ENCODE measurements at places on chromosomes 13 and 19.

GRCh38 chr13:28528388-28528787, 33.5 kb upstream of the FLT1 start:
- no peak for DNase-seq

GRCh38 chr19:24099829-24100228, 12.8 kb downstream of the ZNF254 start:
- no peak for DNase-seq

DNA sequence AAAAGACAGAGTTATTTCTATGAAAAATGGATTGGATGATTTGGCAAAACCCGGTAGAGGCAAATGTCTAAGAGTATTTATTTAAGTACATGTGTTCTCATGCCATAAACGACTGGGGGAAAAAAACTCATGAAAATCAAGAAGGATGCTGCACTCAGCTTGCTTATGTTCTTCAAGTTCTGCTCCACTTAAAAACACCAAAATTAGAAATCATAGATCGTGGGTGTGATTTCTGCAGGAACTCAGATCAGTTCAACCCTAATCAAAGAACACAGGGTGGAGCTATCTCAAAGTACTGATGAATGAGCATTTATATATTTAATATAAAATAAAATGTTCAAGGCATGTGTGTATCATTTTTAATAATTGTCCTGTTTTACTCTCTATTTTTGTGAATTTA, 103.8 kb downstream of the FGF14 start:
- DNase-seq, result no peak

DNA sequence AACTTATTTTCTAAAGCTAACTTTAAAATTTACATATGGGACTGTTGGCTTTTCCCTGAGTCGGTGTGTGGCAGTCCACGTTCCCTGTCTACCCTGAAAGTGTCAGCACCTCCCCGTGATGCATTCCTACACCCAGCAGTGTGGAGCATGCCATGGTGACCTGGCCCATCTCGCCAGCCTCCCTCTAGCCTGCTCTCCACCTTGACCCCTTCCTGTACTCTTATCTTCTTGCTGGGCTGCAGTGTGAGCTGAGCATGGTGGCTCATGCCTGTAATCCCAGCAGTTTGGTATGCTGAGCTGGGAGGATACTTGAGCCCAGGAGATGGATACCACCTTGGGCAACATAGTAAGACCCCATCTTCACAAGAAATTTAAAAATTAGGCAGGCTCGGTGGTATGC, 25.4 kb downstream of the MICOS13 start:
- DNase-seq, result no peak

DNA sequence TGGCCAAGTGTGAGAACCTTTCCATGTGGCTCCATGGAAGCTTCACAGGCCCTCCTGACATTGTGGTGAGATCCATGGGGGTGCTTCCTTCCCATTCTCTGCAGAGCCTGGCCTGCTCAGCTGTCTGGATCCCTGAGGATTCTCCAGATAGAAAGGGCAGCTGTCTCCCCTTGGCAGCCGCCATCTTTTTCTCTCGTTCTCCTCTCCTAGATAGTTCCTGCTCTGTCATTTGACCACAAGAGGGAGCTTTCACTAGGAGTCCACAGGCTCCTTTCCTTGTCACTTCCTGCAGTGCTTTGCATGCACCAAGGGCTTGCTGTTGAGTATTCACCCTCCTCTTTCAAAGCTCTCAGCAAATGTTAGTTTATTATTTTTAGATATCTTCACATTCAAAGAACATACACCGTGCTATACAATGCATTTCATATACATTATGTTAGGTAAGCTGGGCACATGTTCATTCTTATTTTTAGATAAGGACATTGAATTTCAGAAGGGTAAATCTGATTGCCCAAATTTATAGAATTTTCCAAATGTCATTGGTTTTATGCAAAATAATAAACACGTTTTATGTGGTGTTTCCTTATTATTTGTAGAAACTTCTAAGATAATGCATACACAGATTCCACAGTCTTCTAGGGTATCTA, 133.2 kb downstream of the FRY start:
- peak; percentile 18 for DNase-seq

DNA sequence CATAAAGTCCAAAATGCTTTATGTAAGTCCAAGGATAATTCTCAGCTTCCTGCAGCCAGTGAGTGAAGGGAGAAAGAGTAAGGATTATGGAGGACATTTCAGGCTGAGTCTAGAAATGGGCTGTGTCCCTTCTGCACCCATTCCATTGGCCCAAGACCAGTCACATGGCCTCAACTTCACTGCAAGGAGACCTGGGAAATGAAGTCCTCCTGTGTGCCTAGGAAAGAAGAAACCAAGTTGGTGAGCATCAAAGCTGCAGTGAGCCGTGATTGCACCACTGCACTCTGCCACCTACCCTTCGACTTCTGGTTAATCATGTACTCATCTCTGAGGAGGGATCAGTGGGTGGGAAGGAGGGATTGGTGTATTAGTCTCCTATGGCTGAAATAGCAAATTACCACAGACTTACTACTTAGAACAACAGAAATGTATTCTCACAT, 3.6 kb upstream of the CD37 start:
- peak; percentile 56 for DNase-seq

- no peak for DNase-seq
Measured at GRCh38 chr19:41802770-41803169, 6.4 kb downstream of the CEACAM3 start.

- no peak for DNase-seq
Measured at GRCh38 chr13:23796551-23796950, 92.6 kb downstream of the MIPEP start.

GRCh38 chr19:38634757-38635482, 12.5 kb upstream of the ACTN4 start:
- DNase-seq, result peak; percentile 79
